ENCODE measurements at places on chromosomes 7 and 10.

DNA sequence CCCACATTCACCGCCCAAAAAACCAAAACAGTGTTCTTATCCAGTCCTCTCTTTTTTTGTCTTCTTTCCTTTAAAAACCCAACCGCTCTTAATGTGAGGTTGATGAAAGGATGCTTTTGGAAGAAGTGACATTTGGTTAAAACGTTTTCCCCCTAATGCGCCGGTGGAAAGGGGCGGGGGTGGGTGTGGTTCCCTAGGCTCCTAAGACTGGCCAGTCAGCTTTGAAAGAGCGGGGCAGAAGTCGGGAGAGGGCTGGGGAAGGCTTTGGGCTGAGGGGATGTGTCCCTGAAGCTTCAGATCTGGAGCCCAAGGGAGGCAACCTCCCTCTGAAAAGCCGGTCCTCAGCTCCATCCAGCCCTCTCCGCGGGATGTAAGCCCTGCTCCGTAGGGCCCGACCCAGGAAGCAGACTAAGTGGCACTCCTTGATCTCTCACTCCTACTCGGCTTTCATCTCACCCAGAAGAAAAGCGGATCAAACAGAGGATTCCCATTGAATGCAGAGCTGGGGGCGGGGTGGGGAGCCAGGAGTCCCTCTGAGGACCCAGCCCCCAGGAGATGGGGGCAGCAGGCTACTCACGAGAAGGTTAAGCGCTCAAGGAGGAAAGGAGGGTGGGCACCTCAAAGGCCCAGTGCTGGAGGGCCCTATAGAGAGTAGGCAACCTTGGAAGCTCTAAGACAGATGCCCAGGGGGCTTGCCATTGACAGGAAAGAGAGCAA lies 2.4 kb upstream of the EVX1 start:
- no peak for DNase-seq

DNA sequence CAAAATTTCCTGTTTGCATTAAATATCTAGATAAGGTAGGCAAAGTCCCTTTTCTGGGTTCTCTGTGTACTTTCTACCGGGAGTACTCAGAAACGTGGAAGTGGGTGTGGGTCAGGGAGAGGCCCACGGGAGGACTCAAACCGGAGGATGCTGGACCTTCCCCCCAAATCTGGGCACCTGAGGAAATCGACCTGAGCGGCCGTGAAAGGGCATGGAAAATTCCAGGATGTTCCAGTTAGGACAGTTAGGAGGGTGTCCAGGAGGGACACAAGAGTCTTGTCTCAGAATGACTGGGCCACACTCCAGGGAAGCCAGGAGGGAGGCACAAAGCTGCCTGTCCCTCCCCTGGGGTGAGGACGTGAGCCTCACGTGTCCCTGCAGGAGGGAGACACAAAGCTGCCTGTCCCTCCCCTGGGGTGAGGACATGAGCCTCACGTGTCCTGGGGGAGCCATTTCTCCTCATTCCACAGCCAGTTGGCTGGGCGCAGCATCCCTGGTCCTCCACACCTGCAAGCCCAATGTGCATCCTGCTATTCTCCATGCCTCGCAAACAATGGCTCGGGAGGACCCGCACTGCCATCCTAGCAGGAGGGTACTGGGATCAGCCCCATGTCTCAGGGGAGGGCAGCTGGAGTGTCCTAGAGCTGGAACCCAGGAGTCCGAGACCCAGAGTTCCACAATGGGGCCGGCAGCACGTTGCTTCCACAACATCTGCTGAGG lies 190.5 kb upstream of the PPP2R2D start:
- DNase-seq = no peak

DNA sequence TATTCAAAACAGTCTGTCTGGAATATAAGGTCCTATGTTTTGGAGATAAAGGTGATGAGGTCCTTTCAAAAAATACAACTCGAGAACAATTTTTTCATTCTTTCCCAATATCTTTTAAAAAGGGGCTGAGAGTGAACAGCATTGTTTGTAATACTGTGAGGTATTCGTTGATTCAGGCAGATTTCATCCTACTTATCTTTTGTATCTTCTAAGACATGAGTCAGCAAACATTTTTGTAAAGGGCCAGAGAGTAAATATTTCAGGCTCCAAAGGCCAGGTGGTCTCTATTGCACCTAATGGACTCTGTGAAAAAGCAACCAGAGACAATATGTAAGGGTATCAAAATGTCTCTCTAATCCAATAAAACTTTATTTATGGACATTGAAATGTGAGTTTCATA lies 8.1 kb upstream of the ANK3 start:
- no peak for DNase-seq

DNA sequence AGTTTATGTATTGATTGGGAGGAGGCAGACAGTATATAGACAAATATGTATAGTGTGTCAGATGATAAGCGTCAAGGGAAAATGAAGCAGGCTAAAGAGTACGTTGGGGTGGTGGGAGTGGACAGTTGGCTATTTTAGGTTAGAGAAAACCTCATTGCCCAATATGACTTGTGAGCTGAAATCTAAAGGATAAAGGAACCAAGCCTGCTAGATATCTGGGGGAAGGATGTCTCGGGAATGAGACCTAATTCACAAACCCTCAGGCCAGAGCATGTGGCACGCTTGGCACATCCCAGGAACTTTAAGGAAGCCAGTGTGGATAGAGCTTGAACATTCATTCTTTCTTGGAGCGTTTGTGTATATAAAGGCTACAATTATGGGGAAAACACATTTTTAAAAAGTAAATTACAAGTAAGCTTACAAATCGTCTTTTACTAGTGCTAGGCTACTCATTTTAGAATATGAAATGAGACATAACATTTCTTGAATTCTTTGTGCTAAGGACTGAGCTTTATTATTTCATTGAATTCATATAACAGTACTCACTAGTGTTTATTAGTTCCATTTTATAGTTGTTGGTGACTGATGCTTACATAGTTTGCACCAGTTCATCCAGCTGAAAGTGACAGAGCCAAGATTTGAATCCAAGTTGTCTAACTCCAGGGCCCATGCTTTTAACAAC lies 9.7 kb downstream of the FHIP2A start:
- no peak for DNase-seq

- no peak for DNase-seq
Observed at GRCh38 chr7:21352540-21353387, 75.1 kb upstream of the SP4 start.

DNA sequence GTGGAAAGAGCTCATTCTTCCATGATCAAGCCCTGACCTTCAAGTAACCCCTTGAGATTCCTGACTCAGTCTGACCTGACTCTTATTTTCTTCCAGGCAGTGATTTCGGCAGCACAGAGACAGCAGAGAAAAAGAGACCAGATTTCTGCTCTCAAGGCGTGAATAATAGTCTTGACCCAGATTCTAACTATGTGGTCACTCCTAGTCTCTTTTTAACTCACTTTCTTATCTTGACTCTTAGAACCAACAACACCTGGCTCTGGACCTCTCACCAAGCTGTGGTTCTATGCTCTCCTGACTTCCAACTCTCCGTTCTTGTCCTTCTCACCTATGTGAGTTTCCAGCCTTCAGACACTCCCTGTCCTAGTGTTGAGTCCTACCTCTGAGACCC lies 36.9 kb upstream of the KDM7A start:
- DNase-seq = no peak

DNA sequence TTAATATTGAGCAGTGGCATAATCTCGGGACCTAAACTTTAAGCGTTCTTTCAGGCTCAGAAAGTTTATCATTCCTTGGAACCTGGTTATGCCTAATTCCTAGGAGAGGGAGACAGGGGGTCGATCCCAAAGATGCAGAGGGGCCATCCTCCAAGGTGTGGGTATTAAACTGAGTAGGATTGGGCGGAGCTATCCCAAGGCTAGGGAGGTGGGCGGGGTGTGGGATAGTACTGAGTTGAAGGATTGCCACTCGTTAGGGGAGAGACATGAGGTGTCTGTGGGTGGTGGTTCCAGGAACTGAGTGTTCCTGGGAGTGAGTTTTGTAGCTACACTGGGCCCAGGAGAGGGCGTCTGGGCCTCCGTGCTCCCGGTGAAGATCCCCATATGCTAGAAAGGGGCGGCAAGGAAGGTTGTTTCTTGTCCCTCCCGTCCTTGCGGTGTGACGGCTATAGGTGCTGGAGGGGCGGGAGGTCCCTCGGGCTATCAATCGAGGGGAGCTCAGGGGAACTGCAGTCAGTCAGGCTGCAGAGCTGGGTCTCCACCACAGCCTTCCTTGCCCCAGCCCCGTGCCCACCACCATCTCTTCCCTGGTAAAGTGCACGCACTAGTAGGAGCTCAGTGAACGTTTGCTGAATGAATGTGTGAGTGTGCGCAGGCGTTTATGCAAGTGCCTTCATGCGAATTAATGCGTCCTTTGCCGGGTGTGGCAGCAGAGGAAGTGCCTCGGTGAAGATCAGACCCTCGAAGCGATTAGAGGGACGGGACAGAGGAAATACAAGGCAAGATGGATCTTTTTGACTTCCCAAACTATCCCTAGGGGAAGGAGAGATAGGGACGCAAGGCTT lies 3.0 kb upstream of the HMX2 start:
- no peak for DNase-seq

DNA sequence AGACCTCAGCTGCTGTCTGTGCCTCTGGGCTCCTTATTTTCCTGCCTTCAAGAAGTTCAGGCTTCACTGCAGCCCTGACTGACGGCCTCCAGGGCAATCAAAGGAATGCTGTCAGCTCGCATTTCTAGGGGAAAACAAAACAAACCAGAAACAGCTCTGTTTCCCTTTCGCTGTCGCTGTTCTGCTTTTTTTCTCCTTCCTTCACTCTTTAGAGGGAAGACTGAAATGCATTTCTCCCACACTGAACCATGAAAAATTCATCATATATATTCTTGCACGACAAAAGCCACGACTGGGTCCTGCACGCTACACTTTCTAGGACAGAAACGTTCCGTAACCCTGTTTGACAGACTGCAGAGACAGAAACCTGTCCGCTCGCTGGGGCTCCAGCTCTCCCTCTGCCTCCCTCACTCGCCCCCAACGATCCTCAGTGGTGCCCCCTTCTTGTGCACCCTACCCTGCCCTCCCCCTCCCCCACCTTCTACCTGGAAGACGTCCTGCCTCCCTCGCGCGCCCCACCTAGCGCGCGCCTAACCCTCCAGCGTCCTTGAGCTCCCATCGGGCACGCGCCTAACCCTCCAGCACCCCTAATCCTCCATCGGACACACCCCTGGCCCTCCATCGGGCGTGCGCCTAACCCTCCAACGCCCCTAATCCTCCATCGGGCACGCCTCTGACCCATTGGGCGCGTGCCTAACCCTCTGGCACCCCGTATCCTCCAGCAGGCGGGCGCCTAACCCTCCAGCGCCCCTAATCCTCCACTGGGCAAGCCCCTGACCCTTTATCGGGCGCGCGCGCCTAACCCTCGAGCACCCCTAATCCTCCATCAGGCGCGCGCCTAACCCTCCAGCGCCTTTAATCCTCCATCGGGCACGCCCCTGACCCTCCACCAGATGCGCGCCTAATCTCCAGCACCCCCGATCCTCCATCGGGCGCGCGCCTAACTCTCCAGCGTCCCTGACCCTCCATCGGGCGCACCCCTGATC lies 37.1 kb downstream of the SVOPL start:
- no peak for DNase-seq

GRCh38 chr10:69360485-69361302 lies 56.0 kb downstream of the TACR2 start:
- no peak for DNase-seq

DNA sequence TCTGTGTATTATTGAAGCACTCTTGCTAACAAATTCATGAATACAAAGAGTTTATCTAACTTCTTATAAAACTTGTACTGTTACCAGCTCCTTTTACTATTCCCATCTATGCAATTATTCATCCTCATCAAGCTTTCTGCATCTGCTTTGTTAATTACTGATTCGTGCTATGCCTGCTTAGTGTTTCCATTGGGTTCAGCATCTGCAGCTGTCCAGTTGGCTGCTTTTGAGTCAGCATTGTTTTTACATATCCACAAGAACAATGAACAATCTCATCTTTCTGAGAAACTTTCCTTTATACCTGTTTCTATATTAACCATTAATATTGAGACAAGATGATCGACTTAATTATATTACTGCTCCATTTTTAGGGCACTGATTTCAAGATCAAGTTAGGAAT lies 19.6 kb upstream of the ANLN start:
- no peak for DNase-seq

DNA sequence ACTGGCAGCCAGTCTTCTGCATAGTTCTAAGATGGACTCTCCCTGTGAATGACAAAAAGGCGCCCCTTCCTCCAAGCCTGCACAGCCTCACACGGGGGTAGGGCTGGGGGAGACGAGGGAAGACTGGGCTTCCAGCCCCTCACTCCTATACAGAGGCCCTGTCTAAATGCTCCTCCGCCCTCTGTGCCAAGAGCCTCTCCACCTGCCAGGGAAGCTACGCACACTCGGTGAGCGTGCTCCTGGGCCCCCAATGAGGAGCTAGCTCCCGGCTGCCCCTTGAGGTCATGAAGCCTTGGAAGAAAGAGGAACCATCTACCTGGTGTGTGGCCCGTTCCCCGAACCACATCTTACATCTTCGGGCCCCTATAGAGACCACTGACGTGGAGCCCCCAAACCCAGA lies 54.8 kb downstream of the CRTAC1 start:
- no peak for DNase-seq

DNA sequence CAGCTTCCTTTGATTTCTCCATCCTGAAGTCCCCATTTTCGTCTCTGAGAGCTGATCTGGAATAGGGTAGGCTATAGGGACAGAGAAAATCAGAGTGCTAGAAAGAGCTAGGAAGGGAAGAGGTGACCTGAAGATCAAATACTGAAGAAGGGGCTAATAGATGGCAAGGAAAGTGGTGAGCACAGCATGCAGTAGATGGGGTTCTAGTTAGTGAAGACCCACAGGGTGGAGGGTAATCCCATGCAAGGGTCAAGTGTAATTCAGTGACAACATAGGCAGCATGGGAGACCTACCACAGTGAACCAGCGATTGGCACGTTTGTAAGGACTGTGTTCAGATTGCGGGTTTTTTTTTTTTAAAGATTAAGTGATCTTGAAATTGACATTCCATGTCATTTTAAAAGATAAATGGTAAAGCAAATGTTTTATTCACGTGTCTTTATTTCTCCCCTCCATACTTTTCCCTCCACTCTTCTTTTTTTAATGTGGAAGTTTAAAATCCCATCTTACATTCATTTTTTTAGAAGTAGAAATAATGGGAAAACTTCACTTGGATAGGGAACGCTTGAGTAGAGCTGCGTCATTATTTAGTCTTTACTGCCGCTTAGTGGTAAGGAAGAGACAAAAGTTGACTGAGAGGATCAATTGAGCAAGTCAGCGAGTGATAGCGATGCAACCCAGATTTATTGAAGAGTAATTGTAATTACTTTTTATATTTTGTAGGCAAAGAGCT lies 21.0 kb upstream of the ABI1 start:
- DNase-seq = no peak

GRCh38 chr7:66748791-66749190 lies 8.3 kb downstream of the RABGEF1 start:
- DNase-seq = no peak
